Activated CD8-positive, alpha-beta memory T cell treated with anti-CD3 and anti-CD28 coated beads for 24 hours (primary cell): ENCODE measurements at places on chromosomes 16 and 17.
A peak's percentile ranks its signal among the peaks of the same experiment; 100 is the strongest.

GRCh38 chr16:29023279-29024277 is 38.7 kb downstream of the LAT start:
- DNase-seq = peak; percentile 72

- DNase-seq = no peak
Observed at GRCh38 chr16:82621781-82622180, 5.0 kb upstream of the CDH13 start.

DNA sequence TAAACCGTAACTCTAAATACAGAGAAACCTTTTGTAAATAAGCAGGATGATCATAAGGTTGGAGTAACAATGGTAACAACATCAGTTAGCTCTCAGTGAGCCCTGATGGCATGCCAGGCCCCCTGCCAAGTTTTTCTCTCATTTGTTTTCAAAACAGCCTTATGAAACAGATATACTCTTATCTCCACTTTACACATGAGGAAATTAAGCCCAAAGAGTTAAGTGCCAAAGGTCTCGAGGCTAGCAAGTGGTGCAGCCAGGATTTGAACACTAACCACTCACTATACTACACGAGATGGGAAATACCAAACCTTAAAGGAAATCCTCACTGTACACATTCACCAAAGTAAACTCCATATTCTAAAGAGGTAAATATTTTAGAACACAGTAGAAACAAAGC is 15.0 kb downstream of the USP31 start:
- DNase-seq = no peak

- DNase-seq = no peak
Observed at GRCh38 chr16:27365142-27366089, 36.6 kb upstream of the IL21R start.

- DNase-seq = no peak
Observed at GRCh38 chr17:40873801-40874200, 6.8 kb upstream of the KRT12 start.

GRCh38 chr17:12603566-12603965 is 62.1 kb upstream of the MYOCD start:
- no peak for DNase-seq

GRCh38 chr16:69553332-69553731 is 12.4 kb upstream of the NFAT5 start:
- DNase-seq = no peak

DNA sequence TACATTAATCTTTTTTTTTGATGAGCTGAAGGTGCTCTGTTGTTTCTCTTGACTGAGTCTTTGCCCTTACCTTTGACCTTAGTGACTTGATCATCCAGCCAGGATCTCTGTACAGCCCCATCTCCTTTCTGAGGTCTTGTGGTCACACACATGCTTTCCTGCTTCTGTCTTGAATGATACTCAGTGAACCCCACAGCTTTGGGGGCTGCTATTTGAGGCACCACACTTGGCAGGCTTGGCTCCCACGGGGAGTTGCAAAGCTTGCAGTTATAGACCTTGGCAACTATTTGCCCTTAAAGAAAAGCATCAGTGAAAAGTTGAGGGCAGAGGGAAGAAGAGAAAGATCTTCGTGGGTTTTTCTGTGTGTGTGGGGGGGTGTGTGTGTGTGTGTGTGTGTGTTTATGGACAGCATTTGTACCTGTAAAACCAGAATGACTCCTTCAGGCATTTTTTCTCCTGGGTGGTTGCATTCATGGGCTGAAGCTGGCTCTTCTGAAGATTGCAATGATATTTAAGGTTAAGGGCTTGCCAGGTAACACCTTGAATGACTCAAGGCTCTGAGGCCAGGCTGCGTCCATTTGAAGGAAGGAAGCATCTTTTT is 101.6 kb downstream of the MSI2 start:
- no peak for DNase-seq

DNA sequence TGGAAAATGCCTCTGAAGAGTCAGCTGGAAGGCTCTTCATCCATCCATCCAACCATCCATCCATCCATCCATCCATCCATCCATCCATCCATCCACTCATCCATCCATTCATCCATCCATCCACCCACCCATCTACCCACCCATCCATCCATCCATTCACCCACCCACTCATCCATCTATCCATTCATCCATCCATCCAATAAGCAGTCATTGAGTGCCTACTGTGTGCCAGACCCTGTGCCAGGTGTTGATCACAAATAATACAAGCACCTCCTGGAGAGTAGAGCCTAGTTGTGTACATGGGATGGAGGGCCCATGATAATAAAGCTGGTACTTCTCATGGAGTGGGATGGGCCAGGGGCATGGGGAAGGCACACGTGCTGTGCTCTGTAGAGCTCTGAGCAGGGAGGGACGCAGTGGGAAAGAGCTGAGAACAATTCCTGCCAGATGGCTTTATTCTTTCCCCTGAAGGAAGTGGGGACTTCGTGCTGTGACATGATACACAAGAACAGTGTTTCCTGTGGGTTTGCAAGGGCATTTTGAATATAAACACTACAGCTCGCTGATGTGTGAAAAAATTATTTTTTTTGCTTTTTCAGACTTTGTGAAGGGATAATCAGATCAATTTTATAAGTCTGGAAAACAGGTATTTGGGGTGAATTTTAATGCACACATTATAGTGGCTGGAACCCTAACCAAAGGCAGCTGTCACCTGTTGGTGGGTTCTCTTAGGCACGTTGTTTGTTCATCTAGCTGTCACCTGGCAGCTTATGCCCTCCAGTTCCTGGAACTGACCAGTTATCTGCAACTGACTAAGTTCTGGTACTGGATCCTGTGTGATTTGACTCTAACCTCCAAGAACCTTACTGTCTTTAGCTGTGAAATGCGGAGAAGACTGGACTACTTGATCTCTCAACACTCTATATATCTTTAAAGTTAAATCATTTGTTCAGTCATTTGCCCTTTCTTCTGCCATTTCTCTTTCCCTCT is 61.3 kb downstream of the PRKCB start:
- peak; percentile 48 for DNase-seq

- no peak for DNase-seq
Observed at GRCh38 chr16:19044769-19045168, 22.6 kb upstream of the COQ7 start.

DNA sequence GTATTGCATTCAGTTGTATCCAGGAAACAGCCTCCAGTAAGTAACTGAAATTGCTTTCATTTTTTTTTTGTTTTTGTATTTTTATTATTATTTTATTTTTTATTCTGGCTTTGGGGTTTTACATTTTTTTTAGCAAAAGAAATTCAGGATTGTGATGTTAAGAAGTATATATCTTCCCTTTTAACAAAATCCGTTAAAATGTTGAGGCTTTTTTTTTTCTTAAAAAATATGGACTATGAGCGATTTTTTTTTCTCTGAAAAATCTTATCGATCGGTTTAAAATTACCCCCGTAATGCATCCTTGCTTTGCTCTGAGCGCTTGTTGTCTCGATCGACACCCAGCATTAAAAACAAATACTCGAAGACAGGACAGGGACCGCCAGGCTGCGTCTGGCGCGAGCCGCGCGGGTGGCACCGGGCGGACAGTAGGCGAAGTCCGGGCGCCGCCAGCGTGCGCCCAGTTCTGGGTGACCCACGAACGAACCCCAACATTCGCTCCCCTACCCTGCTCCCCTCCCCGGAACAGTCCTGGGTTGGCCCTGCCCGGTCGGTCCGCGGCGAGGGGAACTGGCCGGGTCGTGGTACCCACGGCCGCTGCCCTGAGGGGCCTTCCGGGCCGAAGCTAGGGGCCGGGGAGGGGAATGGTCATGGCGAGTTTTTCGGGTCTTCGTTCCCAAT is 482 bp downstream of the BAHCC1 start:
- DNase-seq = no peak

GRCh38 chr17:50954641-50955121 is 88.5 kb upstream of the TOB1 start:
- DNase-seq = peak; percentile 49

- no peak for DNase-seq
Observed at GRCh38 chr16:83214671-83215070, 587.9 kb downstream of the CDH13 start.

DNA sequence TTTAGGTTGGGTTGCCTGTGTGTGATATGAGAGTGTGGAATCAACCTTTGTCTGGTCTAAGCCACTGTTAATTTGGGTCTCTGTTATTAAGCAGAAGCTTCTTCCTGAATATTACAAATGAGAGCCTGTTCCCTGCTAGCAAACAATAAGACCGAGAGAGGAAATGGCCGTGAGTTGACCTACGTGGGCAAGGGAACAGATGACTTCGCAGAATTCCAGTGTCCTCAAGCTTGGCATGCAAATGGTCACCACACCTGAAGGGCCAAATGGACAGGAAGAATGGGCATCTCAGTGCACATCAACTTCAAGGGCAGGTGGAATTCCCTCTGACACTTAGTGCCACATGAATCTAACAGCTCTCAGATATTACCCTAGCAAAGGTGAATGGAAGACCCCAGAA is 250.8 kb upstream of the FOXF1 start:
- no peak for DNase-seq

GRCh38 chr17:20009052-20009301 is 182 bp upstream of the SPECC1 start:
- DNase-seq = no peak

DNA sequence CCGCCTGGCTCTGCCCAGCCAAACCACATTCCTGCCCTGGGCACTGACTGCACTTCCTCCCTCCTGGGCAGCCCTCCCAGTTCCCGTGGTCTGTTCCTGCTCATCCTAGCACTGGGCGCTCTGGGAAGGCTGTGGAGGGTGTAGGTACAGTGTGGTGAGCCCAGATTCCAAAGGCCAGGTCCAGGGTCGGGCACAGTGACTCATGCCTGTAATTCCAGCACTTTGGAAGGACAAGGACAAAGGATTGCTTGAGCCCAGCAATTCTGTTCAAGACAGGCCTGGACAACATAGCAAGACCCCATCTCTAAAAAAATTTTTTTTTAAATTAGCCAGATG is 30.6 kb downstream of the C16orf74 start:
- no peak for DNase-seq

DNA sequence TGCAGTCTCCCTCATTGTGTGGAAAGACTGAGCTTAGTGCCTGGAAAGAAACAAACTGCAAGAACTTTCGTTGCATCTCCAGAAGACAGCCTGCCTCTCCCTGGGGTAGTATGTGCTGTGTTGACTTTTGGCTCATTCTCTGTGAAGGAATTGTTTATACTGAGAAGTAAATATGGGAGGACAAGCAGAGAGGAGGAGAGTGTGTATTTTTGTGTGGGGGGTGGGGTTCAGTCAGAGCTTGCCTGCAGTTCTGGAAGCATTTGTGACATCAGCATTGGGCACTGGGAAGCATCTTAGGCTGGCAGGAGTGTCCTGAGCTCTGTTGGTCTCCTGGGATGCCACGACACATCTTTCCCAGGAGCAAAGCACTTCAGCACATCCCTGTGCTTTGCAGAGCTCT is 147.9 kb downstream of the HS3ST3B1 start:
- DNase-seq = no peak

- no peak for DNase-seq
Observed at GRCh38 chr16:60206516-60206915, 1472.4 kb upstream of the GOT2 start.
